Karpas-422 (cell line): ENCODE measurements at places on chromosomes 2 and 18. TPM values are rescaled to one million over a fixed set of nuclear protein-coding genes. Genes with fewer than 3 reads are reported as not detected.

EMILIN1 gene
- total RNA-seq, result 0.47 TPM in 1 of 2 replicates, not detected in the other

IAH1 gene
- 63.5 and 69.5 TPM in 2 replicates for total RNA-seq

NR4A2 gene
- 0.40 TPM in 1 of 2 replicates, not detected in the other for total RNA-seq

UGT1A5 gene
- total RNA-seq, result not detected in 2 replicates

VIT gene
- not detected in 2 replicates for total RNA-seq

COLEC12 gene
- total RNA-seq, result not detected in 2 replicates

DNA sequence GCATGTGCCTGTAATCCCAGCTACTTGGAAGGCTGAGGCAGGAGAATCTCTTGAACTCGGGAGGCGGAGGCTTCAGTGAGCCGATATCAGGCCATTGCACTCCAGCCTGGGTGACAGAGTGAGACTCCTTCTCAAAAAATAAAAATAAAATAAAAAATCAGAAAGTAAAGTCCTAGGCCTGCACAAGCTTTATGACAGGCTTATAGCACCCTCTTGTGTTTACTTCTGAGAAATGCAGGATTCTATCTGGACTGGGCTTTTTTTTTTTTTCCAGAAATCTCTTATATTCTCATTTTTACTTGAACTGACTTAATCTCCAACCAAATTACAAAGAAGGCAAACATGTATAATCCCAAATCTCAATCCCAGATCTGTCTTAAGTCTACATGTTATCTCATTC, 26.1 kb upstream of the REG3G start:
- no peak overlapping the region for H3K4me3 ChIP-seq
- peaks cover 22% of the 10 kb centered on the region for H3K4me1 ChIP-seq
- peak; percentile 90 for DNase-seq
- no peak overlapping the region for H3K27ac ChIP-seq
- H3K27me3 ChIP-seq, result 0 out of 2 replicates have a peak, but pooled peaks cover under 1% of the 10 kb centered on the region
- H3K36me3 ChIP-seq, result no peaks in the 10 kb centered on the region

DNA sequence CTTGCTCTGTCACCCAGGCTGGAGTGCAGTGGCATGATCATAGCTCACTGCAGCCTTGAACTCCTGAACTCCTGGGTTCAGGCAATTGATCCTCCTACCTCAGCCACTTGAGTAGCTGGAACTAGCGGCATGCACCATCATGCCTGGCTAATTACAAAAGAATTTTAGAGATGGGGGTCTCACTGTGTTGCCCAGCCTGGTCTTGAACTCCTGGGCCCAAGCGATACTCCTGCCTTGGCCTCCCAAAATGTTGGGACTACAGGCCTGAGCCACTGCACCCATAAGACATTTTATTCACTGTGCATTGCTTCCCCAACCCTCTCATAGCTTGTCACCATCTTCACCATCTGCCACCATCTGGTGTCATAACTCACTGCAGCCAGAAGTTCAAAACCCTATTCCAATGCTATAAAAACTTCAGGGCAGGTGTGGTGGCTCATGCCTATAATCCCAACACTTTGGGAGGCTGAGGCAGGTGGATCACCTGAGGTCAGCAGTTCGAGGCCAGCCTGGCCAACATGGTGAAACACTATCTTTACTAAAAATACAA, 78.7 kb downstream of the NCAPH start:
- H3K4me3 ChIP-seq, result no peak overlapping the region
- no peak for DNase-seq
- H3K4me1 ChIP-seq, result no peaks in the 10 kb centered on the region
- no peak overlapping the region for H3K27ac ChIP-seq
- H3K36me3 ChIP-seq, result no peaks in the 10 kb centered on the region

- H3K36me3 ChIP-seq, result no peaks in the 10 kb centered on the region
- no peak overlapping the region for H3K4me3 ChIP-seq
- H3K27me3 ChIP-seq, result no peaks in the 10 kb centered on the region
- no peaks in the 10 kb centered on the region for H3K4me1 ChIP-seq
These were observed 18.9 kb upstream of the BAZ2B start for GRCh38 chr2:159635006-159635789.

GRCh38 chr18:48358868-48359267, 50.3 kb downstream of the ZBTB7C start:
- H3K27ac ChIP-seq, result no peak overlapping the region
- no peak overlapping the region for H3K4me3 ChIP-seq
- DNase-seq, result no peak
- no peaks in the 10 kb centered on the region for H3K36me3 ChIP-seq

DNA sequence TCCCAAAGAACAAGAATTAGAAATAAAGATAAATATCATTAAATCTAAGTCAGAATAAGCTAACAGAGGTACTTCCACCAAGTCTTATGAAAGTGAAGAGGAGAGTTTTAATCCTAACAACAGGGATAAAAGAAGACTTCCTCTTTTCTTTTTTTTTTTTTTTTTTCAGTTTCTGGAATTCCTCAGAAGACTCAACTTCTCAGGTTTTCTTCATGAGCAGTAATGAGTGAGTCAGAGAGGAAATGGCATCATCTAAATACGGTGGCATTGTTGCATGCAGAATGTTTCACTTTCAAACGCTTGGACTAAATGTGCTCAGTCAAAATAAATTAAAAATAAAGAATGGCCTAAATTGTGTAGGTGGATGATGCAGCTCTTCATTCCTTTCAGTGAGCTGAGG, 45.6 kb upstream of the ARHGAP15 start:
- no peak overlapping the region for H3K4me3 ChIP-seq
- no peak overlapping the region for H3K27ac ChIP-seq
- no peaks in the 10 kb centered on the region for H3K36me3 ChIP-seq
- H3K4me1 ChIP-seq, result no peaks in the 10 kb centered on the region

- no peaks in the 10 kb centered on the region; the same call in 1 of the 2 replicates for H3K27me3 ChIP-seq
- H3K4me3 ChIP-seq, result no peak overlapping the region
- no peak for DNase-seq
These were observed 113.8 kb upstream of the RGPD4 start for GRCh38 chr2:107712857-107713256.

DNA sequence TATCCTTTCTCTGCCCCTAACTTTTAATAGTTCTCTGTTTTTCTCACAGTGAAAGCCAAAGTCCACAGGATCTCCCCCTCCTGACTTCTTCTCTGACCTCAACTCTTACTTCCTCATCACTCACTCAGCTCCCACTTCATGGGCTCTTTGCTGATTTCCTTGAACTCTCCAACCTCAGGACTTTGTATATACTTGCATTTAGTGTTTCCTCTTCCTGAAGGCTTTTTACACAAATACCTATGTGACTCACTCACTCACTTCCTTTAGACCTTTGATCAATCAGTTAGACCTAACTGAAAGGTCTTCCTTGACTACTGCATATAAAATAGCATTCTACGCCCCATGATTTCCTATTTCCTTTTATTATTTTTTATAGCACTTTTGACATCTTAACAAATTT, 233.1 kb upstream of the MEX3C start:
- no peak overlapping the region for H3K4me3 ChIP-seq
- no peak overlapping the region for H3K27ac ChIP-seq
- no peaks in the 10 kb centered on the region for H3K36me3 ChIP-seq
- no peak for DNase-seq
- H3K4me1 ChIP-seq, result no peaks in the 10 kb centered on the region

DNA sequence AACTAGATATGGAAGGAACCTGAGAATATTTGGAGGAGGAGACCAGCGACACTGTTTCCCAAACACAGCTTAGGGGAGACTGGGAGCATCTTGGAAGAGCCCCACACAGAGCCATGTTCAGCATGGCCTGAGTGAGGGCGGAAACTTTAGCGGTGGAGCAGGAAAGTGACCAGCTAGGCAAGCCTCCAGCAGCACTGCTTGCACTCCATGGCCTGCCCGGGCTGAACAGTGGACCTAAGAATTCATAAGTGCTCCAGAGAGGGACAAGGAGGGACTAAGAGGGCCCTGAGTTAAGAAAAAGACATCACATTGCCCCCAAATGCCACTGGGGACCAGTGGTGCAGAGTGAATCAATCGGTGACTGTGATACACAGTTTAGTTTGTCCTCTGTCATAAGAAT, 566.4 kb downstream of the TNS1 start:
- H3K4me1 ChIP-seq, result peaks cover 5% of the 10 kb centered on the region
- no peak for DNase-seq
- H3K27me3 ChIP-seq, result no peaks in the 10 kb centered on the region
- H3K4me3 ChIP-seq, result no peak overlapping the region

DNA sequence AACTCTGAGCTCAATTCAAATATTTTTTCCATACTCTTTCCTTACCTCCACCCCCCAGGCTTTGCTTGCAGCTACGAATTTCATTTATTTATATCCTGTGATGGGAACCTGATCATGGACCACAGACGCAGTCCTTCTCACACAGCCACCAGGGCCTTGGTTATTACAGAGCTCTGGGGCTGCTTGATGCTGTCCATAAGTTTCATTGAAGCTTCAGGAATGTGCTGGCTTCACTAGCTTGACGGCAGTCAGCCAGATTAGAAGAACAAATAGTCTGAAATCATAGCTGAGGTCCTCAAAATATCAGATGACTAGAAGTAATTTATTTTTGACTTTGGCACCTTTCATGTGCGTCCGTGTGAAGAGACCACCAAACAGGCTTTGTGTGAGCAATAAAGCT, 104.9 kb downstream of the VWA3B start:
- H3K27ac ChIP-seq, result no peak overlapping the region
- H3K4me1 ChIP-seq, result no peaks in the 10 kb centered on the region
- H3K36me3 ChIP-seq, result no peaks in the 10 kb centered on the region
- no peak for DNase-seq
- H3K4me3 ChIP-seq, result no peak overlapping the region

GRCh38 chr2:126650994-126651393, 5.0 kb upstream of the GYPC start:
- H3K36me3 ChIP-seq, result no peaks in the 10 kb centered on the region
- no peak for DNase-seq
- H3K27me3 ChIP-seq, result no peaks in the 10 kb centered on the region
- H3K27ac ChIP-seq, result no peak overlapping the region
- peaks cover 8% of the 10 kb centered on the region for H3K4me1 ChIP-seq
- H3K4me3 ChIP-seq, result no peak overlapping the region

DNA sequence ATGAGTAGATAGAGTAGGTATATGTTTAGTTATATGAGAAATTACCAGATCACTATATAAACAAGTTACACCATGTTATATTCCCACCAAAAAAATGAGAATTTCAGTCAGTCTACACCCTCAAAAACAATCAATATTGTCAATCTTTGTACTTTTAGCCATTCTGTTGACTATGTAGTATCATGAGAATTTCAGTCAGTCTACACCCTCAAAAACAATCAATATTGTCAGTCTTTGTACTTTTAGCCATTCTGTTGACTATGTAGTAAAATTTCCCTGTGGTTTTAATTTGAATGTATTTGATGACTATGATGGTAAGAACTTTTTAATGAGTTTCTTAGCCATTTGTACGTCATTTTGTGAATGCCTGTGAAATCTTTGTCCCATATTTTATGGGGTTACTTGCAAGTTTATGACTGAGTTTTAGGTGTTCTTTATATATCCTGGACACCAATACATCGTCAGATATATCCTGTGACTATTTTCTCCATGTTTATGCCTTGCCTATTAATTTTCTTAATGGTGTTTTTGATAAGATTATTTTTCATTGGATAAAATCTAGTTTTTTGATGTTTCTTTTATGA, 528.4 kb upstream of the SPHKAP start:
- no peak overlapping the region for H3K27ac ChIP-seq
- no peaks in the 10 kb centered on the region for H3K27me3 ChIP-seq
- peaks cover 13% of the 10 kb centered on the region for H3K4me1 ChIP-seq
- no peaks in the 10 kb centered on the region for H3K36me3 ChIP-seq
- no peak for DNase-seq

DNA sequence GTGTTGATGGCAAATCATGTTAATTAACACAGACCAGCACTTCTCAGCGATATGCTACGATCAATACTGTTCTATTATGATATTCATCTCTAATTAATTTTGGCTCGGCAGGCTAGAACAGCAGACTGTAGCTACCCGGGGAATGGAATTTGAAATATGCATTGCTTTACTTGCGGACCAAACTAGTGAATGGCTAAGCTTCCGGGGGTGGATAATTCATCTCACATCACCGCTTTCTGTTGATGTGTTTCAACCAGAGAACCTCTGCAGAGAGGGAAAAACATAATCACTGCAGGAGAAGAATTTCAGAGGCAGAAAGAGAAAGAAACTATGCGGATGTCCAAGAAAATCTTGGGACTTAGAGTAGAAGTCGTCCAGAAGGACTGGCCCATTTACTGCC, 490.9 kb downstream of the STK39 start:
- no peaks in the 10 kb centered on the region for H3K4me1 ChIP-seq
- H3K4me3 ChIP-seq, result no peak overlapping the region
- DNase-seq, result no peak
- no peaks in the 10 kb centered on the region for H3K27me3 ChIP-seq
- H3K36me3 ChIP-seq, result no peaks in the 10 kb centered on the region
- H3K27ac ChIP-seq, result no peak overlapping the region

- H3K4me1 ChIP-seq, result peaks cover 9% of the 10 kb centered on the region
- H3K27ac ChIP-seq, result no peak overlapping the region
- no peaks in the 10 kb centered on the region for H3K27me3 ChIP-seq
These were observed 667.1 kb downstream of the CNTNAP5 start for GRCh38 chr2:124692216-124692615.

DNA sequence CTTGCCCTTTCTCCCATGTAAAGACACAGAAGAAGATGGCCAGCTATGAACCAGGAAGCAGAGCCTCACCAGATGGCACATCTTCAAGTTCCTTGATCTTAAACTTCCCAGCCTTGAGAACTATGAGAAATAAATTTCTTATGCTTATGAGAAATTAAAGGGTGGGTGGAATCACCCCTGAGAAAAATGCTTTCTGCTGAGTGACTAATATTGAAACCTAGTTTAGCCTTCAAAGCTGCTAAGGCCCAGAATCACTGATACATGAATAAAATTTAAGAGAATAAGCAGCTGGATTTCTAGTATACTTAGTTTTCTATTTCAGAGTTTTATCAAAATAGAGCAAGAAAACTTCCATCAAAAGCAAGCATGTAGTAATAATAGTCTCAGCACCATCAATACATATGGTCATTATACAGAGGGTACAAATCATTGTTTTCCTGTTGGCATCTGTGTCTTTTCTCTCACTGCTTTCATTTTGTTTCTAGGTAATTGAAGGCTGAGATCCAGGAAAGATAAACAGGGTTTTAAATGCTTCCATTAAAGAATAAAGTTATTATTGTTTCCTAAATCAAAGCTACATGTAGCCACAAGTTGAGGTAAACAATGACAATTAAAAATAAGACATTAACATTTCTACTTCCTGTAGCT, 53.3 kb upstream of the COL5A2 start:
- no peaks in the 10 kb centered on the region for H3K4me1 ChIP-seq
- H3K4me3 ChIP-seq, result no peak overlapping the region
- no peaks in the 10 kb centered on the region for H3K27me3 ChIP-seq
- no peak for DNase-seq

- DNase-seq, result no peak
- H3K27ac ChIP-seq, result no peak overlapping the region
- H3K4me3 ChIP-seq, result no peak overlapping the region
These were observed 117.4 kb downstream of the MBP start for GRCh38 chr18:77015169-77015568.
